ENCODE measurements at places on chromosomes 1 and 21. TPM values are rescaled to one million over a fixed set of nuclear protein-coding genes. Genes with fewer than 3 reads are reported as not detected.
A peak's percentile ranks its signal among the peaks of the same experiment; 100 is the strongest.

DNA sequence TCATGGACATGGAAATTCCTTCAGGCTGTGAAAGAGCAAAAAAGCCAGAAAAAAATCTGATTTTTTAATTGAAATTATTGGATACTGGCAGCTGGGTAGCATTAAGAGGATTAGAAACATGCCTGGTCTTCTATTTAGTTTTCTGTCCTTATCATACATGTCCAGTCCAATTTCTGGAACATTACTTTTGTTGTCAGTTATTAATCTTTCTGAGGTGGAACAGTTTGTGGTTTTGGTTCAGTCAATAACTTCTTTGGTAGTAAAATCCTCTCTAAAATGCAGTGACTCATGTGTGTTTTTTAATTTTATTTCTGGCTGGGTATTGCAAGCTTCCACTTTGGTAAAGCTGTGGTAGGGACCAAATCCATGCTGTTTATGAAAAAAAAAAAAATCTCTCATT, 687.0 kb upstream of the ADGRL2 start:
- no peaks in the 10 kb centered on the region for H3K4me1 ChIP-seq
- DNase-seq = no peak
- no peaks in the 10 kb centered on the region for H3K36me3 ChIP-seq
- H3K27ac ChIP-seq = no peak overlapping the region
- no peak overlapping the region for H3K4me3 ChIP-seq

MAP3K21 gene
- total RNA-seq = 1.8 TPM

SPATA1 gene
- 0.22 TPM for total RNA-seq

GRCh38 chr1:115838431-115839028, 2.4 kb downstream of the NHLH2 start:
- no peak for DNase-seq
- no peaks in the 10 kb centered on the region for H3K27me3 ChIP-seq
- no peak overlapping the region for H3K27ac ChIP-seq
- peaks cover 24% of the 10 kb centered on the region for H3K4me1 ChIP-seq
- peak overlapping the region; percentile 17 for H3K4me3 ChIP-seq

S100A14 gene
- not detected for total RNA-seq

PTGS2 gene
- 0.84 TPM for total RNA-seq

DNA sequence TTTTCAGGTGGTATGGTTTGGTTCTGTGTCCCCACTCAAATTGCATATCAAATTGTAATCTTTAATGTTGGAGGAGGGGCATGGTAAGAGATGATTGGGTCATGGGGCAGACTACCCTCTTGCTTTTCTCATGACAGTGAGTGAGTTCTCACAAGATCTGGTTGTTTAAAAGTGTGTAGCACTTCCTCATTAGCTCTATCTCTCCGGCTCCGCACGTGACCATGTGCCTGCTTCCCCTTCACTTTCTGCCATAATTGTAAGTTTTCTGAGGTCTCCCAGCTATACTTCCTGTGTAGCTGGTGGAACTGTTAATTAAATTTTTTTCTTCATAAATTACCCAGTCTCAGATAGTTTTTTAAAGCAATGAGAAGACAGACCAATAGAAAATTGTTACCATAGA, 843.2 kb downstream of the AMY1C start:
- H3K4me1 ChIP-seq = no peaks in the 10 kb centered on the region
- H3K4me3 ChIP-seq = no peak overlapping the region
- no peaks in the 10 kb centered on the region for H3K27me3 ChIP-seq
- H3K36me3 ChIP-seq = no peaks in the 10 kb centered on the region
- no peak for DNase-seq
